ENCODE measurements at places on chromosomes 7 and 10.

DNA sequence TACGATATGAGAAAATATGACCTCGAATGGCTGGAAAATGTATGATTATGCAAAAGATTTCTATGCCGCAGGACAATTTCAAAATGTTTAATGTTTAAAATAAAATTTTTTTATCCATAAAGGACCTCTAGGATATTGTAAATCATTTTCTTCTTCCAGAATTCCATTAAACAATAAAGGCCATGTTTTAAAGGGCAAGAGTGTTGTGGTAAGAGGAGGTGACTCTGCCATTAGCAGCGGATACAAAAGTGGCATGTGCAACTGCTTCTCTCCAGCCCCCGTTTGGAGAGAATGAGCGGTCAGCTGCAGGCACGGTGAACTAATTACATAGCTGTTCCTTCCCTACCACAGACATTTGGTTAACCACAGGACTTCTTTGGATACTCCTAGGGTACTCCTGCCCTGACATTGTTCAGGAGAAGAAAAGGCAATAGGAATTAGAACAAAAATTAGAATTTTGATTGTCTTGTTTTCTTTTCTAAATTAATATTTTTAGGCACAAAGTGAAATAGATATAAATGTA lies 63.8 kb downstream of the HBP1 start:
- DNase-seq = no peak

- no peak for DNase-seq
Observed at GRCh38 chr10:119090968-119091367, 10.4 kb upstream of the EIF3A start.

GRCh38 chr10:62019685-62020359 lies 118.3 kb downstream of the ARID5B start:
- DNase-seq = no peak

- no peak for DNase-seq
Observed at GRCh38 chr10:94622666-94623205, 60.8 kb upstream of the CYP2C18 start.

- no peak for DNase-seq
Observed at GRCh38 chr10:86281396-86281795, 85.2 kb downstream of the GRID1 start.

- DNase-seq = no peak
Observed at GRCh38 chr10:133412381-133412711, 12.1 kb downstream of the SPRN start.

GRCh38 chr10:29619241-29619669 lies 15.5 kb downstream of the SVIL start:
- DNase-seq = no peak

GRCh38 chr10:44389150-44389549 lies 4.3 kb upstream of the CXCL12 start:
- no peak for DNase-seq

DNA sequence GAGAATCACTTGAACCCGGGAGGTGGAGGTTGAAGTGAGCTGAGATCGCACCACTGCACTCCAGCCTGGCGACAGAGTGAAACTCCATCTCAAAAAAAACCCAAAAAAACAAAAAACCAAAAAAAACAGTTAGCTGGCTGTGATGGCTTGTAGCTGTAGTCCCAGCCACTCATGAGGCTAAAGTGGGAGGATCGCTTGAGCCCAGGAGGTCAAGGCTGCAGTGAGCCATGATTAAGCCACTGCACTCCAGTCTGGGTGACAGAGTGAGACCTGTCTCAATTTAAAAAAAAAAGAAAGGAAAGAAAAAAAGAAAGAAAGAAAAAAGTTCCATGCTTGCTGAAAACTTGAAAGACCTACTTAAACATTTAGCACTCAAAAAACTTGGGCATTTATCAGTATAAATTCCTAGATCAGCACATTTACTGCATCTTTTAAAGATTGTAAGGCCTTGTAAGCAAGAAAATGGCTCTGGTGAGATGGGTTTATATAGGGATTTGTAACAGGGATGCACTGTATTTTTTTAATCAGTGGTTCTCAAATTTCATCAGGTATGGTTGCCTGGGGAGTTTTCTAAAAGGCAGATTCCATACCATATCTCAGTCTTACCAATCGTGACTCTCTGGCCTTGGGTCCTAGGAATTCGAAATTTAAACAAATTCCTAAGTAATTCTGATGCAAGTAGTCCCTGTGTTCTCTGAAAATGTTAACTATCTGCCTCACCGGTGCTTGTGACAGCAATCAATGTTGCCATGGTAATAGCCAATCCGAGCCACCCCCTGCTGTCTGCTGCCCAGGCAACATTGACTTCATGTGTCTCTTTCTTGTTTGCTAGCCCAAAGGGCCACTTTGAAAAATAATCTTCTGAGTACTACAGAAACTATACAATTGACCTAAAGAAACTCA lies 11.5 kb upstream of the NT5C2 start:
- DNase-seq = no peak

GRCh38 chr7:105019269-105019668 lies 5.3 kb downstream of the KMT2E start:
- no peak for DNase-seq

DNA sequence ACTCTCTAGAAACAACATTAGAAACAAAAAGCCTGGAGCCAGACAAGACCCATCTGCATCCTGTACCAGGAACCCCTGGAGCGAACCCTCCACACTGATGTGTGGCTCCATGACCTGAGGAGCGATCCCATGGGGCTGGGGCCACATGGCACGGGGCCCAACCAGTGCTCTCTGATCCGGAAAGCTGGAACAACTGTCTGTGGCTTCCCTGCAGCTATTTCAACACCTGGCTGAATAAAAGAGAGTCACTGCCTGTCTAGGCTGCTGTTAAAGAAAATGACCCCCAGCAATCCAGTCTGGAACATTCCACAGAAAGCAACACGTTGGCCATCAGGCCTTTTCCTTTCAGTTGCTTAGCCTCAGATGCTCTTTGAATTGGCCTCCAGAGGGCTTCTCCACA lies 20.9 kb downstream of the UROS start:
- no peak for DNase-seq

GRCh38 chr10:132129431-132129830 lies 57.3 kb upstream of the DPYSL4 start:
- DNase-seq = no peak

DNA sequence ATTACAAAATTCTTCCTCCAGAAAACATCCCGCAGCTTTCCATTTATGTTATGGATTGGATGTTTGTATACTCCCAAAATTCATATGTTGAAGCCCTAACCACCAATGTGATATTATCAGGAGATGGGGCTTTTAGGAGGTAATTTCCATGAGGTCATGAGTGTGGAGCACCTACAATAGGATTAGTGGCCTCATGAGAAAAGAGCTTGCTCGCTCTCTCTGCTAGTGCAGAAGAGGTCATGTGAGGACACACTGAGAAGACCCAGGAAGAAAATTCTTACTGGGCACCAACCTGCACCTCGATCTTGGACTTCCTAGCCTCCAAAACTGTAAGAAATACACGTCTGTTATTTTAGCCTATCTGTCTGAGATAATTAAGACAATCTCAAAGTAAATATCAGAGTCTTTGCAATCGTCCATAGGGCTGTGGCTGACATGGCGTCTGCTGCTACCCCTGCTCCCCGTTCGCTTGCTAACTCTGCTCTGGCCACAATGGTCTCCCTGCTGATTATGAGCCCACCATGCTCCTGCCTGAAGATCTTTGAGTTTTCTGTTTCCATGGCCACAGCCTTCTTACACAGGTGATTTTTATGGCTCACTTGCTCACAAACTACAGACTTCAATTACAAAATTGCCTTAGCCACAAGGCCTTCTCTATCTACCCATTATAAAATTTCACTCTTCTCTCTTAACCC lies 333.3 kb downstream of the CACNA2D1 start:
- DNase-seq = no peak

- DNase-seq = no peak
Observed at GRCh38 chr7:19442016-19442785, 266.6 kb downstream of the POLR1F start.

DNA sequence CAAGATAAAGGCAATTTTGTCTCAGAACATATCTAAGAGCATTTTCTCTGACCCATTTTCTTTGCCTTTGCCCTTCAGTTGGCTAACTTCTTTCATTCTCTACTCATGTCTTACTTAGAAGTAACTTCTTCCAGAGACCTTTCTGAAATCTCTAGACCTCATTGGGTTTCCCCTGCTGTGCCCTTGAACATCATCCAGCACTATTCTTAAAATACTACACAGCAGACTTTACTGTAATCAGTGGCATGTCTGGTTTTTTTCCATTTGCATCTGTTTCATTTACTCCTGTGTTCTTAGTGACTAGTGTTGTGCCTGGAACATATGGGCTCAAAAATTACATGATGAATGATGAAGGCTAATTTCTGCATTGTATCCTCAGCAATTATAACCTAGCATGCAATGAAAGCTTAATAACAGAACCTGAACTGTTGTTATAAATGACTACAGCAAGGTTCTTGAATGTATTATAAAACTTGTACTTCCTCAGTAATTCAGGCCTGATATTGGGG lies 301.9 kb downstream of the CDK14 start:
- DNase-seq = no peak

- DNase-seq = no peak
Observed at GRCh38 chr7:106460792-106461254, 176.0 kb upstream of the NAMPT start.

DNA sequence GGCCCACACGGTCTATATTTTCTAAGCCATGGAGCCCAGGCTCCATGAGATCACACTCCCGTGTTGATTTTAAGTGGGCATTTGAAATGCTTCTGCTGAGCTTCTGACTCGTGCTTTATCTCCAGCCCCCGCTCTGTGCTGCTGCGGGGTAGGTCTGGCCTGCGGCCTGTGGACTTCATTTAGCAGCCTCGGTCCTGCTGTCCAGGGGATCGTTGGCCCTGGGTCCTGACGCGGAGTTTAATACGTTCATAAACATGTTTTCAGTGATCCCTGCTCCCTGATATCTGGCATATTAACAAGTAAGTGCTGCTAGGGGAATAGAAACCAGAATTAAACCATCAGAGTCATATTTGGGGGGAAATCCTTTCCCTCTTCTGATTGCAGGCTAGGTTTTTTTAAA lies 540.3 kb upstream of the MGMT start:
- DNase-seq = no peak

Measured in stimulated activated CD8-positive, alpha-beta memory T cell treated with anti-CD3 and anti-CD28 coated beads, Interleukin-15, amount 100 ng/mL, for 1 hour (primary cell).